Dermis microvascular lymphatic vessel endothelial cell (primary cell): ENCODE measurements at places on chromosomes 2 and 18. TPM values are rescaled to one million over a fixed set of nuclear protein-coding genes. Genes with fewer than 3 reads are reported as not detected.

CREG2 gene
- 0.39 and 0.51 TPM in 2 replicates for total RNA-seq

MARCHF4 gene
- total RNA-seq, result 0.13 TPM in 2 replicates

TFCP2L1 gene
- not detected in 2 replicates for total RNA-seq

DSC1 gene
- total RNA-seq, result not detected in 2 replicates

ATF2 gene
- total RNA-seq, result 37.6 and 41.1 TPM in 2 replicates

SLC9A4 gene
- total RNA-seq, result not detected in 2 replicates

LRP2 gene
- total RNA-seq, result under 0.01 TPM in 1 of 2 replicates, not detected in the other

MYO5B gene
- 0.25 and 0.51 TPM in 2 replicates for total RNA-seq

ANO7 gene
- 1.0 and 2.7 TPM in 2 replicates for total RNA-seq

RGPD6 gene
- total RNA-seq, result 19.2 and 27.0 TPM in 2 replicates

NCKAP5 gene
- total RNA-seq, result under 0.01 TPM in 2 replicates

DTNB gene
- 4.9 and 5.3 TPM in 2 replicates for total RNA-seq

GATA6 gene
- total RNA-seq, result 0.13 and 0.51 TPM in 2 replicates

CLEC4F gene
- 0.13 TPM in 2 replicates for total RNA-seq

PSMA8 gene
- total RNA-seq, result not detected in 2 replicates

OTOS gene
- total RNA-seq, result not detected in 2 replicates

UNC80 gene
- 0.38 and 0.39 TPM in 2 replicates for total RNA-seq

COL6A3 gene
- under 0.01 and 6.6 TPM in 2 replicates for total RNA-seq

PPP1CB gene
- 102 and 108 TPM in 2 replicates for total RNA-seq

PDE6D gene
- total RNA-seq, result 14.9 and 20.6 TPM in 2 replicates

UGT1A4 gene
- not detected in 2 replicates for total RNA-seq

ZDBF2 gene
- 8.2 and 12.0 TPM in 2 replicates for total RNA-seq
